ENCODE measurements at places on chromosomes 16 and 17. TPM values are rescaled to one million over a fixed set of nuclear protein-coding genes. Genes with fewer than 3 reads are reported as not detected.

DNA sequence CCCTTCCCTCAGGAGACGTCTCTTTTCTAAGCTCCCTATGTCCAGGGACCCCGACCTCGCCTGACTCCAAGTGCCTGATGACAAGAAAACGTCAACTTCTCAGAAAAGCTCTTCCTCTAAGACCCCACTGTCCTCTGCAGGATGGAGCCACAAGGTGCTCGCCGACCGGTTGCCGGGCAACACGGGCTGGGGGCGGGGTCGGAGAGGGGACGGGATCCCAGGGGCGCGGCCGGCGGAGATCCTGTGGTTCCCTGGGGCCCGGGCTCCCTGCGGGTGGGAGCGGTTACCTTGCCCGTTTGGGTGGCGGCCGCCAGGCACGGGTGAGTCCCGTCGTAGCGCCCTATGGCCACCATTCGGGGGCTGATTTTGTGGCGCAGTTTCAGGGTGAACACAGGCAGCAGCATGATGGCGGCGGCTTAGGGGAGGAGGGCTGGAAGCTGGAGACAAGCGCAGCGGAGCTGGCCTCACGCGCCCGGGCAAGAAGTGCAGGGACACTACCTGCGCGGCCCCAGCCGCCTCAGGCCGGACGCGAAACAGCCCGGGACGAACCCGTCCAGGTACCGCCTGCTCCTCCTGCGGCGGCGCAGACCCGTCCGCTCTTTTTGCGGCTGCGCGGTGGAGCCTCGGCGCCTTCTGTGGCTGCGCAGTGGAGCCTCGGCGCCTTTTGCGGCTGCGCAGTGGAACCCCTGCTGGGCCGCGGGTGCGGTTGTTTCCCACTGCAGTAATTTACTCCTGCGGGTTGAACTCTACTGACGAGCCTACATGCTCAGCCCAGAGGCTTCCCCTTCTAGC lies at the start of gene BBS2:
BBS2 (minus strand) TSS at position 566 of the 792 bp plus-strand sequence; CDS start at position 404, 162 bp downstream.
- H3K27me3 ChIP-seq: no peaks in the 10 kb centered on the region
- peak within 1 kb of the TSS; percentile 87 for H3K27ac ChIP-seq
- peak; percentile 94 for DNase-seq
- H3K4me1 ChIP-seq: peaks cover 20% of the 10 kb centered on the region

TOM1L2 gene
- 15.2 TPM for total RNA-seq

DNA sequence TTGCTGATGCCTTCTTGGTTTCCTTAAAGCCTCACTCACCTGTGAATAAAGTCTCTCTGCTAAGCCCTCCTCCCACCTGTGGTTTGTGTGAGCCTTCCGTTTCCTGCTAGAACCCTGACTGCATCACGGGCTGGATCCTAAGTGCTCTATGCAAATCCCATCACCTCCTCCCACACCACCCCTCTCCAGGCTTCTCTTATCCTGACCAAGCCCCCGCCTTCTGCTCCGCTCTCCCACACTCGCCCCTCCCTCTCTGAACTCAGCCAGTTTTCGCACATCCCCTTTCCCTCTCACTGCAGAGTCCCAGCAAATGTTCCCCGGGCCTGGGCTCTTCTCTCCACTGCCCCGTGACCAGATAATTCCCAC lies 51.8 kb downstream of the PIMREG start:
- DNase-seq: no peak
- peak overlapping the region; percentile 36 for H3K4me3 ChIP-seq
- H3K4me1 ChIP-seq: peaks cover 20% of the 10 kb centered on the region
- no peak overlapping the region for H3K27ac ChIP-seq
- no peaks in the 10 kb centered on the region for H3K36me3 ChIP-seq
- H3K27me3 ChIP-seq: peaks cover 6% of the 10 kb centered on the region

- H3K27me3 ChIP-seq: no peaks in the 10 kb centered on the region
- no peak overlapping the region for H3K27ac ChIP-seq
- H3K36me3 ChIP-seq: peaks cover 66% of the 10 kb centered on the region
- H3K4me3 ChIP-seq: no peak overlapping the region
- no peak for DNase-seq
- H3K4me1 ChIP-seq: no peaks in the 10 kb centered on the region
Observed at GRCh38 chr17:67136191-67137025, 92.1 kb downstream of the CACNG1 start.
